ENCODE measurements at places on chromosomes 11 and 22.
A peak's percentile ranks its signal among the peaks of the same experiment; 100 is the strongest.

DNA sequence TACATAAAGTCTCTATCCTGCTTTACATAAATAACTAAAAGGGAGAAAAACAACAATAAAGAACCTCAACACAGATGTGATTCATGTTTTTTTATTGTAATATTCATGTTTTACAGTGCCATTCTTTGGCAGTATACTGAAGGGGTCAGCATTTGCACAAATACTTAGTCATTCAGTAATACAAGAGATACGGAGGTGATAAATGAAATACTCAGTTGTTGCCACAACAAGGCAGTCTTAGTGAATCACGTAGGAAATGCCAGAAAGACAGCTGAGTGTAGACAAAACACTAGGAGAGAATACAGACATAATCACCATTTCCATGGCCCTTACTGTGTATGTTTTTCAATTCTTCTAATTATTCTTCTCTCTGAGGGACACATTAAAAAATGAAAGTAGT is 910.4 kb downstream of the METTL15 start:
- peak; percentile 67 for DNase-seq

DNA sequence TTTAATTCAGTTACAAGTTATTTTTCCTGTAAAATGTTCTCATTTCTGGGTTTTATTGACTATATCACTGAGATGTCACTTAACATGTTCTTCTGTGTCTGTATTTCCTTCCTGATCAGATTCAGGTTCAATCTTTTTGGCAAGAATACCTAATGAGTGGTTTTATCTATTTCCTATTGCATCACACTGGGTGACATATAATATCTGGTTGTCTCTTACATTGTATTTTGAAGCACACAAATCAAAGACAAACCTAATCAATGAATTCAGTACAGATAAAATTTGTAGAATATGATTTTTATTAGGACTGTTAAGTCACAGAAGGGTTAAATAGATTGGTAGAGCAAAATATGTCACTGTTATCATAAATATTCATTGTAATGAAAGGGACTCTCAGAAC is 60.4 kb downstream of the BCL2L13 start:
- DNase-seq = no peak

DNA sequence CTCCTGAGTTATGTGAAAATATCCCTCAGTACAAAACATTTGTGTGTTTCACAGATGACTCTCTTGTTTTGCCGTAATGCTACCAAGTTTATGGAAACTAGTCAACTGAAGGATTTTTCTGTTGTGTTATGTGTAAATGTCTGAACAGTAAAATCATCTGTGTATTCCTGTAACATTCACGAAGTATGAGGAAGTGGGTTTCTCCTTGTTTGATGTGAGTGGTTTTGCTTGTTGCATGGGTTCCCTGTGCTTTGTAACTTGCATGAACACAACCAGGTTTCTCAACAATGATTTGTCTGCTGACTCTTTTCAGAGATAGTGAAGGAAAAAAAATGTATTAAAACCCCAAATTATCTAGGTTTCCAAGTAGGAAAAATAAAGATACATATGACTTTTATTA is 138.1 kb downstream of the PGR start:
- no peak for DNase-seq

DNA sequence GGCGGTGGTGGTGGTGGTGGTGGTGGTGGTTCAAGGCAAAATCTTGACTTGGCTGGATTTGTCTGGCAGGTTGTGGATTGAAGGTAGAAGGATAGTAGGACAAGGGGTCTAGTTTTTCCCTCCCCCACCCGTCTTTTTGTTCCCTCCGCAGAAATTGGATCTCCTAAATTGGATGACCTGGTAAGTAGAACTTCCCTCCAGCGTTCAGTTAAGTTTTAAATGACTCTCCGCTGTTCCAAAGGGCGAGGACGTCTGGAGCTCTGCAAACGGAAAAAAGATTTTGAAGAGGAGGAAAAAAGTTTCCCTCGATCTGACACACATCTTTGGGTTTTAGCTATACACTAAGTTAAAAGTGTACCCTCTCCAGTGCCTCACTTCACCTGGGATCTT is 422 bp upstream of the LGR4 start:
- DNase-seq = no peak

- DNase-seq = peak; percentile 68
Measured at GRCh38 chr11:8099291-8099899, 18.4 kb downstream of the TUB start.

GRCh38 chr11:33376331-33377310 is 119.4 kb downstream of the HIPK3 start:
- peak; percentile 10 for DNase-seq

DNA sequence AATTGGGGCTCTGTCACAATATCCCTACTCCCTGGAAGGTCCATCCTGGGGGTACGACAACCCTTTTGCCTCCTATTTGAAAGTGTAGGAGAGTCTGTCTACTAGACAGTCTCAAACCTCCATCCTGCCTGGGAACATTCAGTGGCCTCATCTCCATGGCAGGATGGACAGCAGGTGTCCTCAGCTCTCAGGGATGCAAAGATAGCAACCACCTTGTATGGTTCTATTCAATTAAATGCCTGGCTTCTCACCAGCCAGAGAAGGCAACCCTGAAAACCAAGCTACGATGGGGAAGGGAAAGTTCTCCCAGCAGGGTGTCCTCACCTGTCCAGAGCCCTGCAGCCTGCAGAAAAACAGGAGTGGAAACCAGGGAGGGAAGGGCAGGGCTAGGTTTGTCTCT is 164.9 kb downstream of the MIAT start:
- DNase-seq = no peak

- no peak for DNase-seq
Measured at GRCh38 chr11:22807855-22808570, 21.6 kb downstream of the SVIP start.

- no peak for DNase-seq
Measured at GRCh38 chr11:66112041-66112491, 42.0 kb downstream of the PACS1 start.

- no peak for DNase-seq
Measured at GRCh38 chr11:125465701-125466100, 30.4 kb downstream of the FEZ1 start.

DNA sequence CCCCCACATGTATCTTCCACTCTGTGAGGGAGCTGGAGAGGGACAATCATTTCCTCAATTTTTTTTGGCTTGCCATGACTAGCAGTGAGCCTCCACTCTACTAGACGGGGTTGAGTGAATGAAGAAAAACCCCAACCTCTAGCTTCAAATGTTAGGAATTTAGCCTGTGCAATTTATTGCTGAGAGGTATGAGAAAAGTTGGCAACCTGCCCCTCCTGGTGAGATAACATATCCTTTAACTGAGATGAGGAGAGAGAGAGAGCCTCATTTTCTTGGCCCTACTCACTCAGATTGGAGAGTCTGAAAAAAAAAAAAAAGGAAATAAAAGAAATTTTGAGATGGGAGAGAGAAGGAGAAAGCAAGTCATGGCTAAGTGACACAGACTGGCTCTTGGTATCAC is 218.2 kb upstream of the CARD18 start:
- no peak for DNase-seq

- no peak for DNase-seq
Measured at GRCh38 chr11:33779849-33780528, 5.7 kb upstream of the FBXO3 start.

GRCh38 chr11:126485986-126486635 is 130.6 kb downstream of the ST3GAL4 start:
- DNase-seq = no peak

GRCh38 chr11:74492084-74492483 is 1.4 kb downstream of the LIPT2 start:
- DNase-seq = no peak

DNA sequence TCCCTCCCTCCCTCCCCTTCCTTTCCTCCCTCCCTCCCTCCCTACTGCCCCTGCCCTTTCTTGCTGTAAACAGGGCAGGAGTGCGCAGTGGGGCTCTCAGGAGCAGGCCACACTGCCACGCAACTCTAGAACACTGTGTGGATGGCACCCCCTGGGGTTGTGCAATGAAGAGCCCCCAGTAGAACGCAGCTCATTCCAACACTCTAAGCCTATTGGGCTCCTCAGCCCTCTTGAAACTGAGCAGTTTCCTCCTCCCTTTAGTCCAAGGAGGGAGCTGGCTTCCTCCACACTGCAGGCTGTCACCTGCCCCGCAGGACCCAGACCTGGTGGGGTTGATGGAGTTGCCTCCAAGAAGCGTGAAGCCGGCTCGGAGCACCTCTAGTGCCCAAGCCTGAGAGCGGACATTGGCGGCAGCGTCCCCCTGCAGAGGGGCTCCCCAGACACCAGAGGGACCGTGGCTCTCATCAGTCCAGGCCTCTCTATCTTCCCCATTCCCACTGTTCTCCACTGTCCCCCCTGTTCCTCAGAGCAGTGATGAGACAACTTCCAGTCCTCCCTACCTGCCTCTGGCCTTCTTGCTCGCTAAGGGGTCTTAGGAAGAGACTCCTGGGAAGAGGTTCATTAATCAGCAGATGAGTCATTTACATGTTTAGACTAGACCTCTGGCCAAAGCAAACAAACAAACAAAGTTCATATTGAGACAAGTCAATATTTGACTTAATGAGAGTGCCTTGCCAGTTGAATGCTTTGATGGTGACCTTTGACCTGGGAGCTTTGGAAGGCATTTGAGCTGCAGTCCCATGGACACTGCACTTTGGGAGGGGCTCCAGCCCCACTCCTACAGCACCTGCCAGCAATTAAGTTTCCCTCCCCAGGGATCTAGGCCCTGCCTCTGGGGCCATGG is 64.0 kb downstream of the RPUSD4 start:
- DNase-seq = no peak

- DNase-seq = no peak
Measured at GRCh38 chr11:62854825-62855570, 15.6 kb upstream of the WDR74 start.

- no peak for DNase-seq
Measured at GRCh38 chr11:75068993-75069392, 27.7 kb downstream of the OR2AT4 start.

GRCh38 chr11:63906585-63906984 is 10.4 kb downstream of the RCOR2 start:
- DNase-seq = no peak

DNA sequence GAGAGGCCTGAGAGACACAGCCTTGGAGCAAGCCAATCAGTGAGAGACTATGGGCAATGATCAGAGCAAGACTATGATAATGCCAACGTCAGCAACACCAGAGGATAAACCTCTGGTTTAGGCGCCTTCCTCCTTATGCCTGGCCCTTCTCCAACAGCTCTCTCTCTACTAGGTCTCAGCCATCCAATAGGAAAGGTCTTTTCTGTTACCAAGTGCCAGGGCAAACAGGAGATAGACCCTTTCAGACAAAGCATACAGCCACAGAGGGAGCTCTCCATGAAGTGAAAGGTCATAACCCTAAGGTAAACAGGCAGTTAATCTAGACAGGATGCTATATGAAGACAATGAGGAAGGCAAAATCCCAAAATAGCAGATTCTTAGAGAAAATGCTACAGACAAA is 9.5 kb downstream of the STK33 start:
- no peak for DNase-seq

DNA sequence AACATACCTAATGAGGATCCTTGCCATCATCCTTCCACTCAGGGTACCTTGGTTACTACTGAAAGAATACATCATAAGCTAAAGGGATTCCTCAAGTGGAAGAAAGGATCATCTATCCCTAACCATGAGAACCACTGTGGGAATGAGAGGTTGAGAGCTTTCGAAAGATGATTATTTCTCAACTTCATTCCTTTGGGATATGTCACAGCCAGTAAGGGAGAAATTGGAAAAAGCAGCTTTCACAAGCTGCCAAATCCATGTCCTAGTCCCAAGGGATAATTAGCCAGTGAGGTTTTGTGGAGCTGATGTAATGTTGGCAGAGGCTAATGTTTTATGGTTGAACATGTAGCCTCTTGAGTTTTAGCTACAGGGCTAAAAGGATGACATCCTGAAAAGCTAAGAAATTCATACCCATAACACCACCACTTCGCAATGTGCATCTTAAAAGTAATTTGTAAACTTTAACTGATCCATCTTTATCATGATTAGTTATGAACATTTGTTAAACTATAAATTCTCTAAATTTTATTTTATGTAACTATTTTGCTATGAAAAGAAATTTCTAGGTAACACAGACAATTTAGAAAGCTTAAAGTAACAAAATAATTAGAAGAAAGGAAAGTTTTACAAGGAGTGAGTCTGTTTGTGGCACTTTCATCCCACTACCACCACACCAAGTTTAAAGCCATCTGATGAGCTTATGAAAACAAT is 123.9 kb downstream of the MRTFA start:
- DNase-seq = peak; percentile 23

DNA sequence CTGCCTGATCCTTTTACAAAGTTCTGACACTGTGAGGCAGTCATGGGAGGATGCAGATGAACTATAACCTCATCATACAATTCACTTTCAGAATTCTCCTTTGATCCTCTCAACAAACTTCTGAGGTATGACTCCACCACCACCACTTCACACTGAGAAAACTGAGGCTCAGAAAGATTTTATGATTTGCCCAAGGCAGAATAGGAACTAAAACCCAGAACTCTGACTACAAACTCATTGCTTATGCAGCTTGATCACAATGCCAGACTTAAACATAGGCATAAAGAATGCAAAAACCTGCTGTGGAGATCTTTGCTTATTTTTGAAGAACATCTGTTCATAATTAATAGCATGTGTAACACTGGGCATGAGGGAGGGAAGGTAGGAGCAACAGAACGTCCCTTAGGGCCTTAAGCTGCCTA is 20.4 kb downstream of the FAM168A start:
- no peak for DNase-seq

DNA sequence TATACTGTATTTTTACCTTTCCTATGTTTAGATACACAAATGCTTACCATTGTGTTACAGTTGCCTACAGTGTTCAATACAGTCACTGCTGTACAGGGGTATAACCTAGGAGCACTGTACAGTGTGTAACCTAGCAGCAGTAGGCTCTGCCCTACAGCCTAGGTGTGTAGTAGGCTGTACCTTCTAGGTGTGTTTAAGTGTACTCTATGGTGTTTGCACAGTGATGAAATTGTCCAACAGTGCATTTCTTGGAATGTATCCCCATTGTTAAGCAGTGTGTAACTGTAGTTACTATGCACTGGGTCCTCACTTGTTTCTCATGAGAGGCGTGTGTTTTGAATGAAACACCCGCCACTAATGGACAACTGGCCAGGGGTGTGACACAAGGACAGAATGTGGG is 269.0 kb downstream of the OPCML start:
- DNase-seq = no peak

DNA sequence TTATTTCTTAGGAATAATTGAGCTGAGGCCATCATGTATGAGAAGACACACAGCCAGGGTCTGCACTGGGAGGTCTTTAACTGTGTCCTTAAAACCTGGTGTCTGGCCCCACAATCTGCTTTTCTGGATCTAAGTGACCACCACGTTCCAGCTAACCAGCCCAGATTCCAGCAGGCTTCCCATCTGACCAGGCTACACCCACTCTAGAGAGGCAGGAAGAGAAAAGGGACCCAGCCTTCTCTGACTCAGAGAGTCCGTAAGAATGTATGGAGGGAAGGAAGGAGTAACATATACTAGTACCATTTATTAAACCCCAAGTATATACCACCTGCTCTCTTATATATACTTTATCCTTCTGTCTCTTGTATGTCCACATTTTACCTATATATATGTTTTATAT is 80.1 kb downstream of the LDLRAD3 start:
- no peak for DNase-seq

DNA sequence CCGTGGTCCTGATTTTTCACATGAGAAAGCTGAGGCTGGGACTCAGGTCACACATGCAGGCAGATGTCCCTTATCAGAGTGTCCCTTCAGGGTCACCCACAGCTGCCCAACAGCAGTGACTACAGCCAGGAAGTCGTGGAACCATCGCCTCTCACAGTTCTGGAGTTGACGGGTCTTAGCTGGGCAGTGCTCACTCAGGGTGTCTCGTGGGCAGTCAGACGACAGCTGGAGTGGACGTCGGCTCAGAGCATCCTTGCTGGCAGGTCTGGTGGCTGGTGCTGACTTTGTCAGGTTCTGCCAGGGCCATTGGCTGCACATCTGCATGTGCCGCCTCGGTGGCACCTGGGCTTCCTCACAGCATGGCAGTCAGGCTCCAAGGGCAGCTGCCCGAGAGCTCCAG is 35.6 kb upstream of the TH start:
- no peak for DNase-seq

Data from RKO (cell line).